ENCODE measurements at places on chromosomes 5 and 9. TPM values are rescaled to one million over a fixed set of nuclear protein-coding genes. Genes with fewer than 3 reads are reported as not detected.

Gene GABRA6
- not detected for polyA plus RNA-seq

Gene EFNA5
- 4.1 TPM for polyA plus RNA-seq

Gene ENTPD8
- polyA plus RNA-seq, result not detected

Gene NSMF
- 24.0 TPM for polyA plus RNA-seq

Gene MTRR
- polyA plus RNA-seq, result 31.1 TPM

Gene C5
- 5.4 TPM for polyA plus RNA-seq

Gene RNF180
- polyA plus RNA-seq, result 7.5 TPM

Gene ZNF474
- 0.18 TPM for polyA plus RNA-seq

Gene DMRT3
- 0.17 TPM for polyA plus RNA-seq

Gene C5orf58
- polyA plus RNA-seq, result not detected

Gene FOXD4L5
- not detected for polyA plus RNA-seq

Gene AFAP1L1
- 7.8 TPM for polyA plus RNA-seq

Gene HTR4
- polyA plus RNA-seq, result 0.23 TPM

DNA sequence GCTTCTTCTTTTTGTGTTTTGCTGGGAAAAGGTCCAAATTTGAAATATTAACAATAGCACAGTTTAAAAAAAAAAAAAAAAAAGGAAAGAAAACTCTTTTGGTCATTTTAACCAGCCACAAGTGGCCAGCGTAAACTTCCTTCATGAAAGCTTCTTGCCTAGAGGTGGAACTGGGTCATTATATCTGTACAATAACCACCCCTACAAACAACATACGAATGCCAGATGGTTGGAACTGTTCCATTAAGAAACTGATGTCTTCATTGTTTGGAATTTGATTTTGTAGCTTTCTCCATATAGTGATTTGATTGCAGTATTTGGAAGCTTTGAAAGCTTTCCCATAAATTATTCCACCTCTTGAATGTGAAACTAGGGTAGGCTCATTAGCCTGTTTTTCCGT is 18.3 kb upstream of the LPAR1 start:
- no peaks in the 10 kb centered on the region for H3K36me3 ChIP-seq
- H3K4me1 ChIP-seq, result no peaks in the 10 kb centered on the region
- H3K27ac ChIP-seq, result no peak overlapping the region
- no peak for DNase-seq

GRCh38 chr5:9230355-9230754 is 315.5 kb downstream of the SEMA5A start:
- no peaks in the 10 kb centered on the region for H3K27me3 ChIP-seq
- no peak for DNase-seq
- peaks cover 9% of the 10 kb centered on the region for H3K4me1 ChIP-seq
- no peaks in the 10 kb centered on the region for H3K36me3 ChIP-seq

GRCh38 chr5:481347-481746 is 38.4 kb downstream of the EXOC3 start:
- no peaks in the 10 kb centered on the region for H3K36me3 ChIP-seq
- H3K27me3 ChIP-seq, result no peaks in the 10 kb centered on the region
- H3K4me3 ChIP-seq, result no peak overlapping the region
- no peaks in the 10 kb centered on the region for H3K4me1 ChIP-seq

- H3K27ac ChIP-seq, result no peak overlapping the region
- H3K27me3 ChIP-seq, result no peaks in the 10 kb centered on the region
- no peaks in the 10 kb centered on the region for H3K4me1 ChIP-seq
- no peaks in the 10 kb centered on the region for H3K36me3 ChIP-seq
- DNase-seq, result no peak
These were observed 374 bp upstream of the SLC1A3 start for GRCh38 chr5:36606036-36606427.

DNA sequence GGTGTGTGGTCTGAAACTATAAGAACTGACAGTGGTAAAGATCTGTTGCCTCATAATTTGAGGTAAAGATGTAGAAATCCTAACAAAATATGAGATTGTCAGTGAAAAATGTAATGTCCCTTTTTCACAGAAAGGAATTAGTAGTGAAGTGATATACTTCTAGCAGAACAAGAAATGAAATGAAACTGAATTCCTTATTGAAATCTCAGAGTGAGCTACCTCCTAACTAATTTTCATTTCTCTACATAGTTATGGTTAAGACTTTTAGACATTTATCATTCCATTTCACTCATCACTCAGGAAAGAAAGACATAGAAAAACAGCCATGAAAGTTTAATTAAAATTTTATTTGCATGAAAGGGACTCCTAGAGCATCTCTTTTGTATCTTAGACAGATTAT is 48.7 kb downstream of the TMEM174 start:
- H3K4me3 ChIP-seq, result no peak overlapping the region
- no peak for DNase-seq
- no peaks in the 10 kb centered on the region for H3K4me1 ChIP-seq
- H3K27me3 ChIP-seq, result no peaks in the 10 kb centered on the region

- no peak overlapping the region for H3K4me3 ChIP-seq
- no peaks in the 10 kb centered on the region for H3K27me3 ChIP-seq
These were observed 90.9 kb downstream of the KIF4B start for GRCh38 chr5:155104441-155104840.

DNA sequence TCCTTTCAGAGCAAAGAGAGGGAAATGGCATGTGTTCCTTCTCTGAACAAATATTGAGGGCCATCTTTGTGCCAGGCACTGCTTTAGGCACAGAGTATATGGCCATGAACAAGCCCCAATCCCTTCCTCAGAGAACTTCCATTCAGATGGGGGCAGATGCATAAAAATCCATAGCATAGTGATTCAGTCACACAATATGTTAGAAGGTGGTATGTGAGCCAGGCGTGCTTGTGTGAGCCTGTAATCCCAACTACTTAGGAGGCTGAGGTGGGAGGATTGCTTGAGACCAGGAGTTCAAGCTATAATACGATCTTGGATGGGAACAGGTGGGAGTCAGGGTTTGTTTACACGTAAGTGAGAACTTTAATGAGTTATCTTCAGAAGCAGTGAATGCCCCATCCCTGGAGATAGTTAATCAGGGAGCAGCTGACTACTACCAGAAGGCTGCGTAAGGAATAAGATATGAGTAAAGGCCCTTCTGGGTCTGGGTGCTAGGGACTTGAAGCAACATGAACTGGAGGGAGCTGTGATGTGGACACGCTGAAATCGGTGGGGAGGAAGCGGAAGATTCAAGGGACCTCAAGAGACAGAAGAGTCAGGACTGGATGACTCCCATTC is 27.1 kb downstream of the NANS start:
- H3K27ac ChIP-seq, result no peak overlapping the region
- H3K27me3 ChIP-seq, result no peaks in the 10 kb centered on the region
- H3K36me3 ChIP-seq, result no peaks in the 10 kb centered on the region
- no peak for DNase-seq

- no peaks in the 10 kb centered on the region for H3K27me3 ChIP-seq
- H3K4me1 ChIP-seq, result no peaks in the 10 kb centered on the region
- no peaks in the 10 kb centered on the region for H3K36me3 ChIP-seq
- H3K4me3 ChIP-seq, result no peak overlapping the region
These were observed 31.6 kb downstream of the NUP188 start for GRCh38 chr9:128979111-128979510.

DNA sequence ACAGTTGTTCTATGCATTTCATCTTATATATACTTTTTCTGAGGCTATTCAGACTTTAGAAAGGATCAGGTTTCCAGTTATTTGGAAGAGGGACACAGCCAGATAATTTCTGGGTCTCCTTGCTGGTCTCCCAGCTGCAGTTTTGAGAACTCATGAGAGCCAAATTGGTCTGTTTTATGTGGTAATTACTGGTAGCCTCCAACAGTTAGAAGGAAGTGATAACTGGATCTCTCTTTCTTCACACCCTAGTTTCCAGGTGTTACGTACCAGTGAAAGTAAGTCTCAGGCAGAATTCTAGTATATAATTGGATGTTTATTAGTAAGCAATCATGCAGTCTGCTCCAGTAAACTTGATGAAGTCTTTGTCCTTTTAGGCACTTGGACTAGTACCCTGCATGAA is 63.2 kb upstream of the RPS23 start:
- DNase-seq, result no peak
- no peaks in the 10 kb centered on the region for H3K36me3 ChIP-seq
- peaks cover 3% of the 10 kb centered on the region for H3K4me1 ChIP-seq
- no peak overlapping the region for H3K4me3 ChIP-seq
- no peak overlapping the region for H3K27ac ChIP-seq

DNA sequence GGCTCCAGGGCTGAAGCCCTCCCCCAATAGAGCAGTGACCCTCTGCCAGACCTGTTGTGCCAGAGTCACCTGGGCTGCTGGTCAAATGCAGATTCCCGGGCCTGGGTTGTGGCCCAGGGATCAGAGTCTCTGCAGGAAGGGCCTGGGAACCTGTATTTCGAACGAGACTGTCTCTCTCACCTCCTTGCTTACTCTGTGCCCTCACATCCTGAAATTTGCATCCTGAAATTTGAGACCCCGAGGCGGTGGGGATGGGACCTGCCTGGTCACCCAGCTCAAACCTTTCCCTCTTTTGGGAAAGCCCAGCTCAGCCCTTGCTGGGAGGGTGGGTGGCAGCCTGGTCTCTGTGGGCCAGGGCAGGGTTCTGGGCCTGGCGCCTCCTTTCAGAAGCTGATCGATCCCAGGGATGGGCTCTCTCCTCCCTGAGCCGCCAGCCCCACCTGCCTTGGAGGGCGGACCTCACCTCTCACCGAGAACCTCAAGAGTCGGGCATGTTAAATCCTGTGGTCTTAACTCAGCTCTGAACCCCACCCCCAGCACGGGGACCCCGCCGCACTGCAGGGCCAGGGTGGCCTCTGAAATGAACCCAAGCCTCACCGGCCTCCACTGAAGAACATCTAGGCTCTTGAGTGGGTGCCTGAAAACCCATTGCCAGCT is 44.0 kb upstream of the IER5L start:
- no peaks in the 10 kb centered on the region for H3K36me3 ChIP-seq
- H3K27me3 ChIP-seq, result no peaks in the 10 kb centered on the region
- H3K27ac ChIP-seq, result no peak overlapping the region
- no peak for DNase-seq
- no peak overlapping the region for H3K4me3 ChIP-seq
- H3K4me1 ChIP-seq, result peaks cover 10% of the 10 kb centered on the region

- no peaks in the 10 kb centered on the region for H3K4me1 ChIP-seq
- DNase-seq, result no peak
- H3K27me3 ChIP-seq, result no peaks in the 10 kb centered on the region
- H3K27ac ChIP-seq, result no peak overlapping the region
- no peak overlapping the region for H3K4me3 ChIP-seq
These were observed 46.3 kb downstream of the FSTL4 start for GRCh38 chr5:133565993-133566392.

DNA sequence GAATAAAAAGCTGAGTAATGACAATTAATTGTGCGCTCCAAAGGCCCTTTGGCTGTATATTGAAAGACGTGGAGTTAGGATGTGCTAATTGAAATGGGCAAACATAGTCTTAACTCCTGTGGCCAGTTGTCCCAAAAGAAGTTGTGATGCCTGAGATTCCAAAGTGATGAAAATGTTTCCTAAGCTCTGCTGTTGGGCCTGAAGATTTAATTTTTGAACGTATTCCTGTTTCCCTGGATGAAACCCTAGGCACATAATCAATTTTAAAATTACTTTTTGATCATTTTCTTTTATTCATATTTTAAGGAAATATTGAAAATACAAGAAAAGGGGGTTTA is 87.9 kb downstream of the PRDM6 start:
- no peaks in the 10 kb centered on the region for H3K27me3 ChIP-seq
- H3K4me3 ChIP-seq, result no peak overlapping the region
- H3K27ac ChIP-seq, result no peak overlapping the region
- H3K4me1 ChIP-seq, result no peaks in the 10 kb centered on the region

DNA sequence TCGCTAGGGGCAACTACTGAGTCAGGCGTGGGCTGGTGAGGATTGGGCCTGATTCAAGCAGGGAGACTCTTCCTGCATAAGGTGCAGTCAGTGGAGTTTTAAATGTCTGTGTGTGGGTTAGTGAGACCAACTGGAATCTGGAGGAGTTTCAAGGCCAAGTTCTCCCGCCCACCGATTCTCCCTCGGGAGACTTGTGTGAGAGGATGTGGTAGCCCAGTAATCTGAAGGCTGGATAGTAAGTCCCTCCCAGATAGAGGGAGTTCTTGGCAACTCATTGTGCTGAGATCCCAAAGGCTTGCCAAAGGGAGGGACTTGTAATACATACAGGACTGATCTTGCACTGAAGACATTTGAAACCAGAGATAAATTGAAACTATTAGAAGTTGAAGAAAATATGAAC is 51.8 kb downstream of the WDR36 start:
- DNase-seq, result peak; percentile 88
- H3K27ac ChIP-seq, result peak overlapping the region; percentile 16
- no peak overlapping the region for H3K4me3 ChIP-seq
- no peaks in the 10 kb centered on the region for H3K27me3 ChIP-seq
- H3K4me1 ChIP-seq, result no peaks in the 10 kb centered on the region

DNA sequence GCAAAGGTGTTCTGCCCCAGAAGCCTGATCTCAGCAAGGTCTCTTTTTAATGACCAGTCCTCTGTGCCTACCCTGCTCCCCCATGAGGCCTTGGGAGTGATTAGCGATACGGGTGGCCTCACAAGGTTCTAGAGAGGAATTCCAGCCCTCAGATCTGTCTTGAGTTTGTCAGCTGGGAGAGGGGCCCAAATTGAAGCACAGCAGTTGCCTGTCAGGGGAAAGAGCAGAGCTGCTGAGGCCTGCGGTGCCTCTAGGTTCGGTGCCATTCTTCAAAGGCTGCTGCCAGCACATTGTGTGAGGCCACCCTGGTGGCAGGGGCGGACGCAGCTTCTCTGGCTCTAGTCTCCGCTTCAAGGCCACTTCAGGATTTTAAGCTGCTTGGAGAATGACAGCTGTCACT is 85.7 kb upstream of the GRIA1 start:
- no peak overlapping the region for H3K27ac ChIP-seq
- no peaks in the 10 kb centered on the region for H3K4me1 ChIP-seq
- no peak for DNase-seq

GRCh38 chr5:153613144-153613543 is 122.7 kb downstream of the GRIA1 start:
- H3K36me3 ChIP-seq, result no peaks in the 10 kb centered on the region
- no peak overlapping the region for H3K4me3 ChIP-seq
- no peak for DNase-seq
- H3K27me3 ChIP-seq, result no peaks in the 10 kb centered on the region
- H3K27ac ChIP-seq, result no peak overlapping the region

- no peaks in the 10 kb centered on the region for H3K4me1 ChIP-seq
- no peak overlapping the region for H3K27ac ChIP-seq
- H3K27me3 ChIP-seq, result no peaks in the 10 kb centered on the region
- H3K36me3 ChIP-seq, result no peaks in the 10 kb centered on the region
These were observed 869.2 kb upstream of the DMAC1 start for GRCh38 chr9:8668751-8669150.

GRCh38 chr9:10331157-10331556 is 281.6 kb downstream of the PTPRD start:
- H3K4me3 ChIP-seq, result no peak overlapping the region
- no peak for DNase-seq
- no peak overlapping the region for H3K27ac ChIP-seq
- no peaks in the 10 kb centered on the region for H3K4me1 ChIP-seq
- no peaks in the 10 kb centered on the region for H3K27me3 ChIP-seq

GRCh38 chr5:109718216-109718615 is 28.5 kb downstream of the MAN2A1 start:
- no peak overlapping the region for H3K27ac ChIP-seq
- H3K36me3 ChIP-seq, result no peaks in the 10 kb centered on the region
- H3K4me1 ChIP-seq, result peaks cover 2% of the 10 kb centered on the region
- DNase-seq, result no peak
